ENCODE measurements at places on chromosomes 5 and 9. TPM values are rescaled to one million over a fixed set of nuclear protein-coding genes. Genes with fewer than 3 reads are reported as not detected.

Gene SEMA5A
- total RNA-seq, result not detected

Gene N4BP3
- 17.4 TPM for total RNA-seq

Gene FRMD3
- 0.91 TPM for total RNA-seq

Gene IFNA21
- total RNA-seq, result not detected

Gene KCNIP1
- not detected for total RNA-seq

Gene PCDHB5
- total RNA-seq, result not detected

Gene LIFR
- total RNA-seq, result not detected

Gene REEP5
- 44.5 TPM for total RNA-seq

Gene LCN10
- 15.9 TPM for total RNA-seq

Gene SPACA9
- total RNA-seq, result 1.2 TPM

Gene TNFSF15
- total RNA-seq, result 0.22 TPM

Gene IGFBPL1
- total RNA-seq, result not detected

Gene SPATA31D3
- total RNA-seq, result not detected

Gene GFI1B
- 0.07 TPM for total RNA-seq

Gene BASP1
- total RNA-seq, result 316 TPM

Gene TMEM174
- total RNA-seq, result not detected

Gene PCDHB10
- 0.07 TPM for total RNA-seq

Gene F2RL2
- not detected for total RNA-seq
